Activated CD4-positive, alpha-beta T cell treated with anti-CD3 and anti-CD28 coated beads for 1 hour (primary cell): ENCODE measurements at places on chromosomes 4 and X.

DNA sequence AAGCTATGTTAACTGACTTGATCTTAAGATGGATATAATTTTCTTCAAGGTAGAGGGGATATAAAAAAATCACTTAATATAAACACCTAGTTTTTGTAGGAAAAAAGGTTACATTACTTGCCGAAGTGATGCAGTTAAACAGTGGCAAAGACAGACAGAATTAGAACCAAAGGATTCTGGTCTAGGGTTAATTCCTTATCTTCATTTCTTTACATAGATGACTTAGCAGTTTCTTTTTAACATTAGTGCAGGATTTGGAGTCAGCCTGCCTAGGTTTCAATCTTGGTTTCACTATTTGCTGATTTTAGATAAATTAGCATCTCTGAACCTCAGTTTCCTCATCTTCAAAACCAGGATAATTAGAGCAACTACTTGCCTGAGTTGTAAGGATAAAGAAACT is 14.3 kb downstream of the ZAR1 start:
- DNase-seq: no peak

GRCh38 chr4:3233391-3234071 is 15.4 kb upstream of the MSANTD1 start:
- DNase-seq: no peak

- no peak for DNase-seq
Observed at GRCh38 chr4:37721995-37722638, 35.9 kb upstream of the RELL1 start.

DNA sequence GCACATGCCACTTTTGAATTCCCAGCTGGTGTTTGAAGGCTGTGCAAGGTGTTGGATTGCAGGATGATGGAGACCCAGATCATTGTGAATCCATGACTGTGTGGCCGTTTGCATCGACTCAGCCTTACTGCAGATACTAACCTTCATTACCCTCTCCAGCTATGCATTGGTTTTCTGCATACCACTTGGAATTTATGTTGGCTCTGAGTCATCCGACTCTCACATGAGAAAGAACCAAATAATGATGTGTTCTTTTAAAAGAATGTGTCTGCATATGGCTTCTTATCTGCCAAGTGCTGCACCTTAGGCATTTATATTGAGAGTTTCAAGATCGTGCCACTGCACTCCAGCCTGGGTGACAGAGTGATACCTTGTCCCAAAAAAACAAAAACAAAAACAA is 106.7 kb upstream of the PRKX start:
- DNase-seq: no peak

GRCh38 chr4:90958256-90958895 is 831.2 kb downstream of the CCSER1 start:
- no peak for DNase-seq

- DNase-seq: no peak
Observed at GRCh38 chrX:115232933-115233496, 881 bp downstream of the LRCH2 start.

GRCh38 chr4:85420831-85421230 is 54.1 kb upstream of the ARHGAP24 start:
- DNase-seq: no peak

GRCh38 chrX:53563324-53563723 is 123.2 kb downstream of the HUWE1 start:
- DNase-seq: no peak

GRCh38 chrX:118459494-118459893 is 36.1 kb upstream of the DOCK11 start:
- no peak for DNase-seq

- no peak for DNase-seq
Observed at GRCh38 chr4:37748485-37748884, 62.3 kb upstream of the RELL1 start.

DNA sequence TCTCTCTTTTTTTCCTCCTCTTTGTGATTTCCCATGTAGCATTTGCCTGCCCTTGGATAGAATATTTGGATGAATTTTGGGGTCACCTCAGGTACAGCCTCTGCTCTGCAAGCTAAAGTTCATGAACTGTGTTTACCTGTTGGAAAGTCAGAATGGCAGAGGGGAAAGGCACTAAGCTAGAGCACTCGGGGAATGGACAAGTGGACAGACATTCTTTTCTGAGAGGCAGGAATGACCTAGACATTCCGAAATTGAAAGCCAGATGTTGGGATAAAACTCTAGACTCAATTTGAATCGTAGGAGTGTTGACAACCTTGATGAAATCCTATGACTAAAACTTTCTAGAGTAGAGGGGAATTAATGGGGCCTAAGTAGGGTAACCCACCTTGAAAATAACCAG is 56.1 kb downstream of the LUZP4 start:
- no peak for DNase-seq

GRCh38 chr4:166460769-166461550 is 587.9 kb downstream of the TLL1 start:
- DNase-seq: no peak

DNA sequence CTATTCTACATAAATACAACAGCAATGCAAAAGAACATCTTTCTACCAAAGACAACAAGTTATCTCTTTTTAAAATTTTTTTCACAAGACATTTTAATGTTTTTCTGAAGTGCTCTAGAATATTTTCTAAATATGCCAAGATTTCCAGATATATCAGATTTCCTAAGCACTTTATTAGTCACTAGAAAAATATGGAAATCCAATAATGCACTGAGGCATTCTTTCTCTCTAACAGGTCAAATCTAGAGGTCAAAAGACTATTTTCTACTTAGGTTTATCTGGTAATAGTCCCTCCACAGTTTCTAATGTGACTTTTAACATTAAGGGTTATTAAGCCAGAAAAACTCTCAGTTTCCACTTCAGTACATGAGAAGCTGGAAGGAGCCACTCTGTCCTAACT is 1041.2 kb upstream of the INTU start:
- no peak for DNase-seq

DNA sequence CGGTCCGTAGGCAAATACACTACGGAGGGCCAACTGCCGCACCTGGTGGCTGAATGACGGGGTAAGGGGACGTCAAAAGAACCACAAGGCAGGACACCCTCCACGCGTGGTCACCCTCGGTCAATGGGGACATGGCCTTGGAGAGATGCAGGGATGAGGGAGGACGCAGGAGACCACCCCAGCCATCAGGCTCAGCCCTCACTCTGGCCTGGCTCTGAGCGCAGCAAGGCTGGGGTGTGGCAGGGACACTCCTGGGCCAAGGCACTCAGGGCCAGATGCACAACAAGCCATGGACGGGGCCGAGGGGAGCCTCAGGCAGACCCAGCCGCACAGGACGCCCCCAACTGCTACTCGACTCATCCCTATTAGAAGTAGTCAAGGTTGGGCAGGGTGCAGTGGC is 36.5 kb downstream of the GAK start:
- DNase-seq: no peak

- DNase-seq: no peak
Observed at GRCh38 chr4:79611026-79611425, 203.0 kb upstream of the GK2 start.

DNA sequence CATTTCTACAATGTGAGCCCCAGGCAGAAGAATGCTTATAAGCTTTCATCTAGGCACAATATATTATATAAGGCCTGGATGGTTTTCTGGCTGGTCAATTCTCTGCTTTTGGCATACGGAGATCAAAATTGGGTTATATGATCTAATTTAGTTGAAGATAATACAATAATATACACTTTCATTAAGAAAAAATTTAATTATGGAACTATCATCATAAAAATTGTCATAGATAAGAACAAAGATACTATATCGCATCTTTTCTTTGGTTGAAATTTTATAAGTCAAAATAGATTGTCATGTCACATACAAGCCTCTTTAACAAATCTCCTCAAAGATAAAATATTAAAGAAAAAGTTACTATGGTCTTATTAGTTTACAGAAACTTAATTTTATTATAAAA is 17.1 kb downstream of the DMD start:
- DNase-seq: no peak

GRCh38 chr4:115201042-115201330 is 87.6 kb upstream of the NDST4 start:
- no peak for DNase-seq

DNA sequence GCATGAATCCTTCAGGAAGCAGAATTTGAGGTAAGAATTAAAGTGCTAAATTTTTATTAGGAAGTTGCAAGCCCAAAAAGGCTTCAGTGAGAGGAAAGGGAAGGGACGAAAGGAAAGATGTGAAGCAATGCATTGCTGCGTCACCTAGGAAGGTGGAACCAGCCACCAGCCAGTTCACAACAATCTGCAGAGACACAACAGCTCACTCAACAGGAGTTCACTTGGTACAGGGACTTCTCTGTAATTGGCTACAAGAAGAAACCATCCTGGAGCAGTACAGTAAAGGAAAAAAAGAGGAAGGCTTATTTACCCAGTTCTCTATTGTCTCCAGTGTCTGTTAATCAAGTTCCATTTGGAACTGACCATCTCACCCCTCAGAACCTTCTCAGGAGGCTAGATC is 157.6 kb downstream of the HNRNPD start:
- DNase-seq: no peak

DNA sequence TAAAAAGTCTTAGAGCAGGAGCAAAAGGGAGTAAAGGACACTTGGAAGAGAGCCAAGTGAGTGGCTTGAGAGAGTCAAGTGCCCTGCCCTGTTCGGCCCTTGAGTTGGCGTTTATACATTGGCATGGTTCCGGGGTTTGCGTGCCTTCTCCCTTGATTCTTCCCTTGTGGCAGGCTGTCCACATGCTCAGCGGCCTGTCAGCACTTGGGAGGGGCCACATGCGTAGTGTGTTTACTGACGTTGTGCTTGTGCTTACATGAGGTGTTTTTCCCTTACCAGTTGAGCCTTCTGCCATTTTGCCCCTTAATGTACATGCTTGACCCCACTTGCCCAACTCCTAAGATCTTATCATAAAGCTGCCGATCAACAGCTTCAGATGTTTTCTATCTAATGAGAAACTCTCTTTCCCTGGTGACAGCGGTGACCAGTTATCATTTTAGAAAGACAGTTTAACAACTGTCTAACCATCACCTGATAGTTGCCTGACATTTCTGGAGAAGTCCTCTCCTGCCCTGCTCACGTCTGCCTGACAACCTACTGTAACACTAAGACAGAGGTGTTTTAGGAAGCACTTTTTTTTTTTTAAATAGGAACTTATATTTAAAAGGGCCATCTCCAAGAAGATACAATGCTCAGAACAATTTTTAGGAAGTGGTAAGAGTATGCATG is 49.5 kb upstream of the GC start:
- no peak for DNase-seq

GRCh38 chrX:106730401-106730800 is 3.9 kb downstream of the RNF128 start:
- DNase-seq: no peak

DNA sequence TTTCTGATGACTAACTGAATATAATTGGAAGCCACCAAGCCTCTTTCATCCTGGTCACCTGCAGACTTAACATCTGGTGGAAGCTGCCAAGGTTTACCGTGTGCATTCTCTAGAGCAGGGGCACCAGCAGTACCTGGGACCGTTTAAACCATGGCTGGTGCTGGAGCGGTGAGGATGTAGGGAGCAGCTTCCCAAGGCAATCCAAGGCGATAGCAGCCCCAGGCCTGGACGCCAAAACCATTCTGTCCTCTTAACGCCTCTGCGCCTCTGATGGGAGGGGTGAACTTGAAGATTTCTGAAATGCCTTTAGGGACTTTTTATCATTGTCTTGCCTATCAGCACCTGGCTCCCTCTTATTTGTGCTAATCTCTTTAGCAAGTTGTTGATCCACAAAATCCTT is 37.3 kb upstream of the SPANXN2 start:
- DNase-seq: no peak

GRCh38 chr4:136800248-136800647 is 732.0 kb downstream of the PCDH18 start:
- DNase-seq: no peak

- no peak for DNase-seq
Observed at GRCh38 chrX:150527108-150527507, 41.3 kb upstream of the MTM1 start.

GRCh38 chr4:124295413-124295812 is 417.1 kb downstream of the ANKRD50 start:
- no peak for DNase-seq

GRCh38 chr4:87005690-87006425 is 71.0 kb downstream of the AFF1 start:
- no peak for DNase-seq

GRCh38 chrX:69093960-69094871 is 71.0 kb downstream of the PJA1 start:
- peak; percentile 7 for DNase-seq

- DNase-seq: no peak
Observed at GRCh38 chr4:144578681-144579080, 67.3 kb upstream of the HHIP start.

- DNase-seq: no peak
Observed at GRCh38 chr4:10554121-10554520, 96.9 kb upstream of the ZNF518B start.

DNA sequence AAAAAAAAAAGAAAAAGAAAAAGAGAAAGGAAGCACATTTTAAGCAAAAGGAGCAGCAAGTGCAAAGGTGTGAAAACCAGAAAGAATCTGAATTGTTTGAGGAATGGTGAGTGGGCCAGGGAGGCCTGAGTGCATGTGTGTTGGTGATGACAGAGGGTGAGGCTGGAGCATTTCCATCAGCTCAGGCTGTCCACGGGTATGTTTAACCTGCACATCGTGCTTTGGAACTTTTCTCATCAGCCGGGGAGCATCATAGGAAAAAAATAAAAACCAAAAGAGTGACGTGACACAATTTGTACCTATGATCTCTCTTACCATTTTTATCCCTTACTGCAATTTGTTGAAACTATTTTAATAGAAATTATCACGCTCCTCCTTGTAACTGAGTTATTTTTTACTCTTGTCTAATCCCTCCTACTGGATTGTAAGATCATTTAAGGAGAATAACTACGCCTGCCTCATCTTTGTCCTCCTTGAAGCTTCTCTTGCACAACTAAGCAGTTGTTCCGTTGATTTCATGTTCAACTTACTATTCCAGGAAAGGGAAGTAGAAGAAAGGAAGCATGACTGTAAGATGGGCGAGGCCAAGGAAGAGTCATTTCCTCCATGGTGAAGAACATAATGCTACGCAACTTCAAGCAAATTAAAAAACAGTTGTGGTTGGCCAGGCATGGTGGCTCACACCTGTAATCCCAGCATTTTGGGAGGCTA is 7.0 kb downstream of the PALLD start:
- DNase-seq: no peak
